ENCODE measurements at places on chromosomes 12 and 14. TPM values are rescaled to one million over a fixed set of nuclear protein-coding genes. Genes with fewer than 3 reads are reported as not detected.

KRT7 gene
- total RNA-seq: 90.4 TPM

SYNDIG1L gene
- total RNA-seq: 0.25 TPM

A2M gene
- total RNA-seq: 37.5 TPM

NUAK1 gene
- 66.1 TPM for total RNA-seq

PSMB5 gene
- 148 TPM for total RNA-seq

TEAD4 gene
- 14.8 TPM for total RNA-seq

OSBPL8 gene
- 86.7 TPM for total RNA-seq

CABP1 gene
- 0.39 TPM for total RNA-seq

DACT1 gene
- 2.4 TPM for total RNA-seq

DNA sequence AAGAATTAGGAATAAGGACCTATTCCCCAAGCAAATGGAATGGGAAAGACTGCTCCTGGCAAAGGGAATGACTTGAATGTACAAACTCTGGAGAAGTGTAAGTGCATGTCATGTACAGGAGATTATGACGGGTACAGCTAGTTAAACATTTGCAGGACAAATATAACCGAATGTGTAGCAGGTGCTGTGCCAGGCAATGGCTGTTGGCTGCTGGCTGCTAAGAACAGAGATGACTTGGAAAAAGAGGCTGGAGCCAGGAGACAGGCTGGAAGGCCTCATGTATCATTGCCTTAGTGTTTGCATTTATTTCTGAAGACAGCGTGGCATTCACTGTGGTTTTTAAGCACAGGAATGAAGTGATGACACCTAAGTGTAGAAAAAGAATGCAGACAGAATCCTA, 136.8 kb downstream of the TTC8 start:
- no peak for DNase-seq

GRCh38 chr12:59111851-59112250, 191.5 kb upstream of the LRIG3 start:
- DNase-seq: no peak

GRCh38 chr12:43293396-43293795, 258.6 kb downstream of the ADAMTS20 start:
- no peak for DNase-seq

- no peak for DNase-seq
Measured at GRCh38 chr14:73258076-73258475, 20.8 kb downstream of the PAPLN start.

DNA sequence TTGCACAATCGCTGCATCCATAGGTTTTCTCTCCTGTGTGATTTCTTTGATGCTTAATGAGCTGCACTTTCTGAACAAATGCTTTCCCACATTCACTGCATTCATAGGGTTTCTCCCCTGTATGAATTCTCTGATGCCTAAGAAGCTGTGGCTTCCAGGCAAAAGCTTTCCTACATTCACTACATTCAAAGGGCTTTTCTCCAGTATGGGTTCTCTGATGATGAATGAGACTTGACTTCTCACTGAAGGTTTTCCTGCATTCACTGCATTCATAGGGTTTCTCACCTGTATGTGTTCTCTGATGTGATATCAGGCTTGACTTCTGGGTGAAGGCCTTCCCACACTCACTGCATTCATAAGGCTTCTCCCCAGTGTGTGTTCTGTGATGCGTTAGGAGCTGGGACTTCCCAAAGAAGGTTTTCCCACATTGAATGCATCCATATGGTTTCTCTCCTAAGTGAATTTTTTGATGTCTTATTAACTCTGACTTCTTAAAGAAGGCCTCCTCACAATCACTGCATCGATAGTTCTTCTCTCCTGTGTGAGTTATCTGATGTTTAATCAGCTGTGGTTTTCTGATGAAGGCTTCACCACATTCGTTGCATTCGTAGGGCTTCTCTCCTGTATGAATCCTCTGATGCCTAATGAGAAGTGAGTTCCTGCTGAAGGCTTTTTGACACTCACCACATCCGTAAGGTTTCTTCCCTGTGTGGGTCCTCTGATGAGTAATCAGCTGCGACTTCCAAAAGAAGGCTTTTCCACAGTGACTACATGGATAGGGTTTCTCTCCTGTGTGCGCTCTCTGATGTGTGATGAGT, 30.3 kb downstream of the ZNF605 start:
- no peak for DNase-seq

DNA sequence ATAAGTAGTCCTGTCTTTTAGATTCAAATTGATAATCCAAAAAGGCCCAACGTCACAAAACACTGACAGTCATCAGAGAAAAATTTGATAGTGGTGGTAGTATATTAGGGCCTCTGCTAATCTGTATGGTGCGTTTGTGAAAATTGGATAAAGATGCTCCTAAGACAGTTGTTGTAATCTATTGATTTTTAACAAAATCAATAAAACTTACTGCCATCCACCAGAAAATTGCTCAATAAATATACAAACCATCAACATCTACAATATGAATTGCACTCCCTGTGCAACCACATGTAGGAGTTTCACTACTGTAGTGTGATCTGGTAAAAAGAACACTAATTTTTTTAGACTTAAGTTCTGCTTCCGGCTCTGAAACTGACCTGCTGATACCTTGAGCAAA, 336.8 kb downstream of the FUT8 start:
- no peak for DNase-seq

- no peak for DNase-seq
Measured at GRCh38 chr12:70686907-70687306, 49.7 kb upstream of the PTPRB start.

- DNase-seq: no peak
Measured at GRCh38 chr14:58722441-58722840, 84.7 kb downstream of the DACT1 start.

GRCh38 chr12:127006972-127007371, 1260.0 kb upstream of the TMEM132C start:
- DNase-seq: no peak

- no peak for DNase-seq
Measured at GRCh38 chr12:93706387-93706786, 29.2 kb downstream of the CRADD start.

GRCh38 chr12:92270521-92270920, 124.9 kb upstream of the BTG1 start:
- DNase-seq: no peak

DNA sequence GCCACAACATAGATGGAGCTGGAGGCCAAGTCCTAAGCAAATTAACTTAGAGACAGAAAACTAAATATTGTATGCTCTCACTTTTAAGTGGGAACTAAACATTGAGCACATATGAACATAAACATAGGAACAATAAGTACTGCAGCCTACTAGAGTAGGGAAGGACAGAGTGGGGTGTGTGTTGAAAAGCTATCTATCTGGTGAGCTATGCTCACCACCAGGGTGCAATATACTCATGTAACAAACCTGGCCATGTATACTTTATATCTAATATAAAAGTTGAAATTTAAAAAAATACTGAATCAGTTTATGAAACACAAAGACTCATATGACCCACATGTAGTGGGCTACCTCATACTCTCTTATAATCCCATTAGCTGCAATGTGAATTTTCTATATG, 1305.0 kb downstream of the LRFN5 start:
- DNase-seq: no peak

DNA sequence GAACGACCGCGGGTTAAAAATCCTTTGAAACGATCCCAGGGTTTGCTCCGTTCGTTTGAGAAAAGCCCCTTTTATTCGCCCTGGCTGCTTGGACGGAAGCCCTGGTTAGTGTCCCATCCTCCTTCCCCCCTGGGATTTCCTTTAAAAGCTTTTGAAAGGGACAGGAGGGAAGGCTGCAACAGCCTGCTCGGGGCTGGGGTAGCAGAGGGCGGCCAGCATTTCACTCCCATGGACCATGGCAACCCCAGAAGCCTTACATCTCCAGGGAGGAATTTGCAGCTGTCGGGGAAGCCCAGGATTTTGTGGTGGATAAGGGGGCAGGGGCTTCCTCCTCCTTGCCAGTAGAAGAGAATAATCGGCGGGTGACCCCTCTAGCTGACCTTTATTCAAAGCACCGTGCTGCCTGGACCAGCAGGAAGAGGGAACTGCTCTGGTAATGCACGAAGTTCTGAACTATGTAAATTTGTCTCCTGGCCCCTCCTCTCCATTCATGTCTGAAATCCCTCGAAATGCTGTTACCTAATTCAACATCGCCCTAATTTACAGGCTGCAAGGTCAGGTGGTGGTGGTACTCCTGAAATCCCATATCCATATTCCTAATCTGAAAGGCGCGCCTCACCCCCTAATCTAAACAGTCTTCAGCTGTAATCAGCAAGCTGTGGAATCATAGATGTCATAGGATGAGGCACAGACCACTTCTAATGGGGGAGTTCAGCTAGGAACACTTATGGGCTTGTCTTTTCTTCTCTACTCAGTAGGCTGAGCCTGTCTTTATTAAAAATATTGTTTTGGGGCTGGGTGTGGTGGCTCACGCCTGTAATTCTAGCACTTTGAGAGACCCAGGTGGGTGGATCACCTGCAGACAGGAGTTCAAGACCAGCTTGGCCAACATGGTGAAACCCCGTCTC, 1.0 kb upstream of the CLIP1 start:
- DNase-seq: no peak

GRCh38 chr12:115667116-115667515, 610.4 kb downstream of the MED13L start:
- no peak for DNase-seq

GRCh38 chr14:23110579-23111365, 6.0 kb upstream of the CIROP start:
- no peak for DNase-seq

GRCh38 chr12:539540-540310, 80.0 kb downstream of the B4GALNT3 start:
- DNase-seq: no peak

Data from lower leg skin (tissue), 4 donors.